Hippocampal formation (tissue), 2 donors: ENCODE measurements at places on chromosomes 3 and 15.

DNA sequence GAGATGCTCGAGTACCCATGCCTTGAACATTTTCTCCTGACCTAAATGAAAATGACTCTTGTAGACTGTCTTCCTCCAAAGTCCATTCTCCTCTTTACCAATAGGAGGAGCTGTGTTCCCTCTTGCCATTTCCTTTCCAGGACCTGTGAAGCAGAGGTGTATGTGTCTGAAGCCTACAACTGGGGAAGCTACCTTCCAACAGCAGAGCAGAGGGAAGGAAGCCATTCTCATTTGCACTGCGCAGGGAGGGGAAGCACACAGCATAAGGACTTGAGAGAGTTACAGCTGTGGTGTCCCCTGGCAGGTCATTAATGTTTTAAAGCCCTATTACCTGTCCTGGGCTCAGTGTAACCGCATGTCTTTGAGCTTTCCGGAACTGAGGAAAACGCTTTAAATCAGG, 38.7 kb downstream of the HSPBAP1 start:
- DNase-seq, result no peak

- DNase-seq, result no peak
Measured at GRCh38 chr3:141913150-141913811, 36.8 kb downstream of the ATP1B3 start.

DNA sequence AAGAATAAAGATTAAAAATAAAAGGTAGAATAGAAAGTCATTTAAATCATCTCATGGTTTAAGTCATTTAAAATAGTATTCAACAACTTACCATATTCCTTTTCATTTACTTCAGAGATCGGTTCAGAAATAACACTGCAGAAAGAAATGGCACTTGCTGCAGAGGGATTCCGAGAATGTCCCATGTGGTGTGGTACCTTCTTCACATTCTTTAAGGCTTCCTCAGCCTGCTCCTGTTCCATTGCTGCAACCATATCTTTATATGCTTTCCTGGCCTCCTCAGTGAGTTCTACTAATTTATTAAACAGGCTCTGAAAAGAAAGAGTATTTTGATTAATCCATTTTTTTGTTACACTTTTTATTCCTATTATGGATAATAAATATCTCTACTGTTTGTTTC, 32.6 kb upstream of the SHC4 start:
- no peak for DNase-seq

DNA sequence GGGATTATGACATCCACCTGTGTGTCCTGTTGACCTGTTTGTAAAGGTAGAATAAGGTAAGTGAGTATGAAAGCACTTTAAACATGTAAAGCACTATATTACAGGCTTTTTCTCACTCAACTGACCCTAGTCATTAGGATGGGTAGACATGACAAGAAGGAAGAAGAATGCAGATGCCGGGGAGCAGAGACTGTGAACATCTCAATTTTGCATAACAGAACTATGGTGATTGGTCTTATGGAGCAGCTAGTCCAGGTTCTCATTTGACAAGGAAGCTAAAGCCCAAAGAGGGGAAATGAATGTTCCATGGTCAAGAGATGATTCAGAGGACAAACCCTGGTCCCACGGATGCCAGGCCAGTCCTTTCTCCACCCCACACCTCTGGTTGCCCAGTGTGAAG, 200.1 kb upstream of the BCL6 start:
- DNase-seq, result no peak

GRCh38 chr15:67931861-67932260, 92.0 kb upstream of the RNU6-1 start:
- no peak for DNase-seq

DNA sequence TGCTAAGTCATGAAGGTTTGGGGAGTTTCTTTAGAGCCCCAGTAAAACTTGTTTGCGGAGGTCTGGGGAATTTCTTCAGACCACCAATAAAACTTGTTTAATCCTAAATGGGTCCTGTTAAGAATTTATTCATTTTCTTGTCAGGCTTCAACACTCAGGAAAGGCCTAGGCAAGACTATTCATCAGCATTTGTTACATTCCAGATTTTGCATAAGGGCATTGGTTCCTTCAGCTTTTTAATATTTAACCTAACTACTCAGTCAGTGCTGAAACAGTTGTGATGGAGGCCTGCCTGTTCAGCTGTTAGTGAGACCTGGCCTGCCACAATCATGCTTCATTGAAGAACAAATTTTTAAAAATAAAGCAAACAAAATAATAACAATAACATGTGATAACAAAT, 954.2 kb upstream of the SEMA6D start:
- DNase-seq, result no peak

GRCh38 chr3:12729051-12729651, 29.9 kb downstream of the TMEM40 start:
- no peak for DNase-seq

DNA sequence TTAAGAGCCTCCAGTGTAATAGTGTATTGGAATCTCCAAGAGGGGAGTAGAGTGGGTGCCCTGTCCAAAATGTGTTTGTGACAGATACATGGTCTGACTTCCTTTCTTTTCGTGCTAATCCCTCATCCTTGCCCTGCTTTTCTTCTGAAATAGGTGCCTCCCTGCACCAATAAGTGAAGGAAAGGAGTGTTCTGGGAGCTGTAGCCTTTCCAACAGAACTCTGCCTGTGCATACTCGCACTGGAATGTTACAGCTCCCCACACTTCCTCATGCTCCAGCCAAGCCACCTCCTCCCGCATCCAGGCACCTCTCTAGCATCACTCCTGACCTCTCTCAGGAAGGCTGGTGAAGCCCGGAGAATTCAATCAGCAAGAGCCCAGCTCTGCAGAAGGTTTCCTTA, 478.0 kb downstream of the GABRG3 start:
- DNase-seq, result no peak

- no peak for DNase-seq
Measured at GRCh38 chr3:30654269-30654668, 47.9 kb downstream of the TGFBR2 start.

DNA sequence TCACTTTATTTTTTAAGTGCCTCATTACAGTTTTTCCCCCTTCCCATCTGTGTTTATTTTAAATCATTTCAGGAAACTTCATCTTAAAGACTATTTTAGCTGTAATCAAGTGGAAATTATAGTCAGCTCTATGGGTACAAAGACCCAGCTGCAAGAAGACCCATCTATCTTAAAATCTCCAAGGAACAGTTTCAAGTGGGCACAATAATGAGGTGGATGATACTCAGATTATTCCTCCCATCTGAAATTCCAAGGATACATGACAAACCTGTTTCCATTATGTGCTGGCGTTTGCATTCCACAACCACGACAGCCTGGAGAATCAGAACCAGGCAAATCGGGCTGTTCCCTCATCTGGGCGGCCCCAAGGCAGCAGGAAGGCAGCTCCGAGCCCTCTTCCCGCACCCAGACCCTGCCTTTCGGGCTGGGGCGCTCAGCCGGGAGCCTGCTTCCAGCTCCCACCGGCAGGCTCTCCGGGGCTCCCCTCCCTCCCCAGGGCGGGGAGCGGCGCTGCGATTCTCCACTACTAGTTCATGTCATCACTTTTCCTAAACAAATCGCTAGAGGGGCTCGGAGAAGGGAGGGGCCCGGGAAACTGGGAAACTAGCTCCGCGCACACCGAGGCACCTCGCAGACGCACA, at the start of gene MGLL:
Gene MGLL (minus strand): TSS at position 475 of the 641 bp plus-strand sequence. CDS start 197 bp downstream, at position 278.
- DNase-seq, result no peak

GRCh38 chr3:25904206-25904605, 114.3 kb downstream of the OXSM start:
- no peak for DNase-seq

DNA sequence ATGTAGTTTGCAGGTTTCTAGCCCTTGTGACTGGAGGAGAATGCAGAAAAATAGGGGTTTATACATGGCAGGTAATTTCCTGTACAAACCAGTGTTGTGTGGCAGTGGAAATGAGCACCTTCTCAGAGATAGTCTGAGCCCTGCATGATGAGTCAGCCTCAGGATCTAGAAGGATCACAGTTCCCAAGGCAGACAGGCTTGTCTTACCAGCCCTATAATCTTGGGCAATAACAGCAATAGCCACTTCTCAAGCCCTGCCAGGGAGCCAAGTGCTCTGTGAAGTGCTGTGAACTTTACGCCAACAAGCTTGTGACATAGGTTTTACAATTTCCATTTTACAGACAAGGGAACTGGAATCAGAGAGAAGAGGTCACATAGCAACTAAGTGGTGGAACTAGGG, 89.4 kb downstream of the CD47 start:
- no peak for DNase-seq

GRCh38 chr3:112793326-112794081, 53.2 kb downstream of the CD200R1L start:
- no peak for DNase-seq

DNA sequence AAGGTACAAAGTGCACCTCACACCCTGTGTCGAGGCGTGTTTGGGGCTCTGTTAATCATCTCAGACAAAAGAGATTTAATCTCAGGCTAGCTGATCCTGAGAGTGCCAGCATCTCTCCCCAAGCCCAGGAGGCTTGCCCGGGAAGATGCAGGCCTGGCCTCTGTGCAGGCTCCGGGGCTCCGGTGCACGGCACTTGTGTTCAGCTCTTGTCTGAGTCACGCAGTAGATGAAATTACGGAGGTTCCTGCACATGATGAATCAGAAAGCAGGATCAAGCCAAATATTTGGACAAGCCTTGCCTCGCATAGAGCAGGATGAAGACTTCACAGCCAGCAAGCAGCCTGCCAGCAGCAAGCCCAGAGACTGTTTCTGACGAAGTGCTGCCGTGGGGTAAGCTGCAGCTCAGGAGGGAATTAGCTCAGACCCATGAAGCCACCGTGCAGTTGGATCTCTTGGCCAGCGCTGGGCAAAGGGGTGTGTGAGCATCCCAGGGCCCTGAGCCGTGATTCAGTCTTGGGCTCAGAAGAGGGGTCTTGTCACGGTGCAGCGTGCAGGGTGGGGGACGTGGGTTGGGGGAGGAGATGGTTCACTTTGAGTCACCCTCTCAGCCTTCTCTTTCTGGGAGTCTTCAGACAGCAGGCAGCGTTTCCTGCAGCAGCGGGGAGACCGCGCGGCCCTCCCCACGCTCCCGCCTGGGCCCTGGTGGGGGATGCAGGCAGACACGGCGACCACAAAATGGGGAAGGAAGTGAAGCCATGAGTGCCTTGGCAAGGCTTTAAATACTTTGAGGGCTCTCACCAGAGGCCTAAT, 89.2 kb upstream of the MEF2A start:
- DNase-seq, result peak; percentile 52
